ENCODE measurements at places on chromosomes 2 and 18.

DNA sequence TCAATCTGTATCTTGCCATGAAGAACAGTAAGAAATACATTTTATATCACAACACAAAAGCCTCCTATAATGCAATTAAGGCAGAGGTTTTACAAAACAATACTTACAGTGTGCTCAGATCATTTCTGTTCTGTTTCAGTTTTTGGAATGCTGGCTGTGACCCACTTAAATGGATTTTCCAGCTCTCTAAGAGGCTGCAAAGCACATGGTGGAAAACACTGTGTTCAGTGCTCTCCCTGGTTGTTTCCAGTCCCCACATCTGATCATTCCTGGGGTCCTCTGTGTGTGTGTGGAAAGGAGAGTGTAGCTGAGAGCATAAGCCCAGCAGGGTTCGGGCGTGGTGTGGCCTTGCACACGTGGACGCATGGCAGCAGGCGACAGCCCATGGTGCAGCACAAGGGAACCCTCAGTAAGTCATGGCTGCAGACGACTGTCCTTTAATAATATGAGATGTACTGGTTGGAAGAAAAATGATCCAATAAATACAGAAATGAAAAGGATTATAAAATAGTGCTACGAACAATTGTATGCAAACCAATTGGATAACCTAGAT, 95.6 kb downstream of the FAM210A start:
- DNase-seq: no peak

GRCh38 chr2:44549099-44549471, 187.3 kb downstream of the CAMKMT start:
- DNase-seq: no peak

DNA sequence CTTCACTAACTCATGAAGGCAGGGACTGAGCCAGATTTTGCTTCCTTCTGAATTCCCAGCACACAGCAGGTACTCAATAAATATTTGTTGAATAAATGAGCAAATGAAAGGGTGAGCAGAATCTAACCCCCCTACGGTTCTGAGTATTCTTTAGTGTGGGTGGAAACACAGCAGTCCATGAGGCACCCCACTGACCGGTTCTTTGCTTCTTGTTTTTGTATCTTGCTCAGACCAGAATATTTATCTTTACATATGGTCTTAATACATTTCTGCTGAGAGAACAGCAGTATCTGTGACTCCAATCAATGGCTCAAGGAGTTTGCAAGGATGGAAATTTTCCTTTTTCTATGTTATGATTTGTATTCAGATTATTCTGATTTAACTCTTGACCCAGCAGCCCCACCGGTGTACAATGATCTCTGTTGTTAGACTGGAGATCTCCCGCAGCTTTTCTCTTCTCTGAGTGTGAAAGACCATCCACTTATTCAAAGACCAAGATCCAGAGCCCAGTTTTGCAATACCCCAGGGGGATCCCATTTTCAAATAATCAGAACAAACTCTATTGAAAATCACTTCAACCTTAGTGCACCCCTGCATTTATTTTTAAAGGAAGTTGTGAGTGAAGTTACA, 506.5 kb upstream of the TNP1 start:
- DNase-seq: no peak

DNA sequence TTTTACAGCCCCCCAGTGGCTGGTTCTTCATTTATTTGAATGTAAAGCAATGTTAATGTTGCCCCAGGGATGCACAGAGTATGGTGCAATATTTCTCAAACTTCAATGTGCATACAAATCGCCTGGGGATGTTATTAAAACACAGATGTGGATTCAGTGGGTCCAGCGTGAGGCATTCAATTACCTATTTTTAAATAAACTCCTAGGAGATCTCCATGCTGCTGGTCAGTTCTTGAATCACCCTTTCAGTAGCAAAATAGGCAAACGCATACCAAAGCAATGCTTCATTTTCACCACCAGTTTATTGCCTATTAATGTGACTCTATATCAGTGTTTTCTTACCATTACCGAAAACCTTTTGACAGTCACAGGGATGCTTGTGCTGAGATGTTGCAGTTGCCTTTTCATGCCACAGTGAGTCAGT, 530.7 kb downstream of the CBLN2 start:
- no peak for DNase-seq

GRCh38 chr2:58803192-58803591, 562.1 kb upstream of the FANCL start:
- DNase-seq: no peak
